Stimulated activated CD4-positive, alpha-beta T cell treated with anti-CD3 and anti-CD28 coated beads, TNF-alpha, amount 100 ng/mL, for 1 hour (primary cell): ENCODE measurements at places on chromosomes 3 and 15.
A peak's percentile ranks its signal among the peaks of the same experiment; 100 is the strongest.

DNA sequence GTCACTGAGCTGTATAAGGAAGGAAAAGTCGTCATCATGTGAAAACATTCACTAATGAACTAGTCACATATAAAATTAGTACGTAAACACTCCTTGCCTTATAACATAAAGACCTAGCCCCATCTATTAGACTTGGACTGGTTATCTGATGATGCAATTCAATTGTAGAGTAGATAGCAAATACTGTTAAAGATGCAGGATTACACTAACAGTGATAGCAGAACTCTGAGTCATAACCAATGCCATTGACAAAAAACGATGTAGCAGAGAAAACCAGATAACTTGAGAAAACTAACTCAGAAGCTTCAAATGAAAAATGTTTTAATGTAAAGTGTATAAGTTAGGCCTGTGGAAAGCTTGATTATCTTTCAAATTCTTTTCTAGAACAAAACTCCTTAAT lies 132.2 kb downstream of the WDR72 start:
- DNase-seq, result no peak

DNA sequence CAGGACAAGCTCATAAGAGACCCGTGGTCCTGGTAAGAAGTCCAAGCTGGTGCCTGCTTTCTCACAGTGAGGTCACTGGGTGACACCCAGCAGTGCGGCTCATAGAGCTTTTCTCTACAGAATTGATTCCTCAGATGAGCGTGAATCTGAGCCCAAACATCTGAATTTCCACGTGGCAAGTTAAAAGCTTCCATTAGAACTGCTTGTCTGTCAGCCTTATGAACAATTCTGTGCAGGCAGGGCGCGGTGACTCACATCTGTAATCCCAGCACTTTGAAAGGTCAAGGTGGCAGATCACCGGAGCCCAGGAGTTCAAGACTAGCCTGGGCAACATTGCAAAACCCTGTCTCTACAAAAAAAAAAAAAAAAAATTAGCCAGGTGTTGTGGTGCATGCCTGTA lies 113.1 kb upstream of the ABHD17C start:
- DNase-seq, result no peak

GRCh38 chr15:49036650-49037545 lies 9.3 kb downstream of the SECISBP2L start:
- DNase-seq, result no peak

GRCh38 chr3:23944861-23945662 lies at the start of gene NR1D2:
NR1D2 (plus strand) TSS chr3:23945286; CDS start chr3:23945579, 293 bp downstream.
- peak; percentile 64 for DNase-seq

- DNase-seq, result no peak
Observed at GRCh38 chr15:40908095-40908494, 13.8 kb downstream of the VPS18 start.

DNA sequence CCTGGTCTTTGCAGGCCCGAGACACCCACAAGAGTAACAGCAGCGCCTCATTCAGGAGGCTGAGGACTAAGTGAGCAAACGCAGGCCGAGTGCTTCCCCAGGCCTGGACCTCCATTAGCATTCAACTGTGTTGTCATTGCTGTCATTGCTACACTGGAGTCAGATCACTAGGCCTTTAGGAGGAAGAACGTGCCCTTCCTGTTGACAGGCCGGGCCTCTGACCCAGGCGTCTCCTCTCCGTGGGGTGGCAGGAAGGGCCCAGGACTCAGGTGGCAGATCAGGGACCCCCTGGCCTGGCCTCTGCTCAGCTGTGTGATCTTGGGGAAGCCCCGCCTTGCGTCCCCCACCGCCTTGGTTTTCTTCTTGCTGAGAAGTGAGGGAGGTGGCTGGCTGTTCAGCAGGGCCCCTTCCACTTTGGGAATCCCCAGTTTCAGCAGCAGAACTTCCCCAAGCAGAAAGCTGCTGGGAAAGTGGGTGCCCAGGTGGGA lies 19.1 kb downstream of the ZDHHC19 start:
- DNase-seq, result no peak

DNA sequence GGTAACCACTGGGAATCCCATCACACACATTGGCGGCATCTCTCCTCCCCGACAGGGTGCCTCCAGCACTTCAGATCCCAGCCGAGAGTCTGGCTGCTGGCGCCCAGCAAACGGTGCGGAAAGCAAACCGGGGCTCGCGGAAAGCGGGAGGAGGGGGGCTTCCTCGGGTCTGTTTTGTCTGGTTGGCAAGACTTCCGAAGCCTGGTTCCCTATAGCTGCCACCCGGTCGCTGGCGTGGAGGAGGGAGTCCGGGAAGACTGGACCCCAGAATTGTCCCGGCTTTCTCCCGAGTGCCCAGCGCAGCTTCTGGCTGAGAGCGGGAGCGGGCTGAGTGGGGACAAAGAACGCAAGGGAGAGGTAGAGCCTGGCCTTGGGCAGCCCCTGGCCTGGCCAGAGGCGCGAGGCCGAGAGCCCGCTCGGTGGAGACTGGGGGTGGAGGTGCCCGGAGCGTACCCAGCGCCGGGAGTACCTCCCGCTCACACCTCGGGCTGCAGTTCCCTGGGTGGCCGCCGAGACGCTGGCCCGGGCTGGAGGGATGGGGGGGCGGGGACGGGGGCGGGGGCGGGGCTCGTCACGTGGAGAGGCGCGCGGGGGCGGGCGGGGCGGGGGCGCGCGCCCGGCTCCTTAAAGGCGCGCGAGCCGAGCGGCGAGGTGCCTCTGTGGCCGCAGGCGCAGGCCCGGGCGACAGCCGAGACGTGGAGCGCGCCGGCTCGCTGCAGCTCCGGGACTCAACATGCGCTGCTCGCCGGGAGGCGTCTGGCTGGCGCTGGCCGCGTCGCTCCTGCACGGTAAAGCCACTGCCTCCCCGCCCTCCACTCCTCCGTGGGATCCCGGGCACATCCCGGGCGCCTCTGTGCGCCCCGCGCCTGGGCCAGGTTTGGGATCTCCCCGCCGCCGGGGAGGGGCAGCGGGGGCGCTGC lies at the start of gene CHRNA7:
TSS of gene CHRNA7 (plus strand) at position 654 of the 920 bp plus-strand sequence. CDS start at position 734, 80 bp downstream.
- DNase-seq, result no peak

DNA sequence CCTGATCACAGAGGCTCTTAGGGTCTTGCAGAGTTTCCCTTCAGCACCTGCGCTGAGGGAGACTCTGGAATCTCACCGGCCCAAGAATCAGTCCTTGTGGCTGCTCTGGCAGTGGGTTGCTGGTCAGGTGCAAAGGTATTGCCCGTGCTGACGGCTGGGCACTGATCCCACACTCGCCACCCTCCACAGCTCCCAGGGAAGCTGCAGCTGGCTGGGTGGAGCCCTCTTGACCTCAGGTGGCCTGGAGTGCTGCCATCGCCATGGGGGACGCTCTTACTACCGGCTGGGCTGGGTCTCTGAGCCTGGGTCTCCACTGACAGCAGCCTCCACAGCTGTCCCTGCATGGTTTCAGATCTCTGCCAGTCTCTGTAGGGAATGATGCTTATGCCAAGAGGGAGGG lies 52.6 kb upstream of the EPHB3 start:
- no peak for DNase-seq

DNA sequence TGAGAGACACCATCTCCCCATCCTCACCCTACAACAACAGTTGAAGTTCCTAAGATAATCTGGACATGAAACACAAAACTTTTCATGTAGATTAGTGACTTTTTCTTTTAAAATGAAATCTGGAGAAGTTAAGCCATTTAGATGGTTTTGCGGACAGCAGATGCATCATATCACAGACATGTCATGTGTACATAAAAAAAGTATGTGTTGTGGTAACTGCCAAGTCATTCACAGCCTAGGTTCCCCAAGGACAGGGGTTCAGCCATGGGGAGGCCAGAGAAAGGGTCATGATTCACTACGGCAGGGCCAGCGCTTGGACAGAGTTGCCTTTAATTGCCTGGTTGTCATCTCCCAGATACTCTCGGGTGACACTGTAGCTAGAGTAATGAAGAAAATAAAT lies 163.2 kb downstream of the PDZRN3 start:
- no peak for DNase-seq

DNA sequence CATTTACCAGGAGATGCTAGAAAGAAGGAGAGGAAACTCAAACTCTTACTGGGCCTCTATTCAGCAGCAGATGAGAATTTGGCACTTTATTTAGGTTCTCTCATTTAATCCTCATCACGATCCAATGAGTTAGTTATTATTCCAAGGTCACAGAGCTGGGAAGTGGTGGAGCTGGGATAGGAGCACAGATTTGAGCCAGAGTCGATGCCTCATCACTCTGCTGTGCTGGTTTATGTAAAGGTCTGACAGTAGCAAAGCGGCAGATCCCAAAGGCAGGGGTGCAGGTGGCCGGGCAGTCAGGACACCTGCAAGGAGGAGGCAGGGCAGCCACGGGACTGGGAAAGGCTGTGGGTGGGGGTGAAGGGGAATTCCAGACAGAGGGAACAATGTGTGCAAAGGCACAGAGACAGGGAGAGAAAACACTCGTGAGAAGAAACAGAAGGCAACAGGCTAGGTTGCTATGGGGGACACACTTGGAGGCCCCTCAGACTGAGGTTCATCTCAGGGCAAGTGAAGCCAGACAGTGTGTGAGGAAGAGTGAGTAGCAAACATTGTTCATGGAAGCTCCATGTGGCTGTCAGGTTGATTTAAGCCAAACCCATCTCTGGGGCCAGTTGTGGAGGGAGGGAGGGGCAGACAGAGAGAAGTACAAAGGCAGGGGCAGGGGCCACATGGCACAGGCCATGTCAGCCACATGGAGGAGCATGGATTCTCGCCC lies 26.8 kb downstream of the RAB6B start:
- DNase-seq, result no peak

DNA sequence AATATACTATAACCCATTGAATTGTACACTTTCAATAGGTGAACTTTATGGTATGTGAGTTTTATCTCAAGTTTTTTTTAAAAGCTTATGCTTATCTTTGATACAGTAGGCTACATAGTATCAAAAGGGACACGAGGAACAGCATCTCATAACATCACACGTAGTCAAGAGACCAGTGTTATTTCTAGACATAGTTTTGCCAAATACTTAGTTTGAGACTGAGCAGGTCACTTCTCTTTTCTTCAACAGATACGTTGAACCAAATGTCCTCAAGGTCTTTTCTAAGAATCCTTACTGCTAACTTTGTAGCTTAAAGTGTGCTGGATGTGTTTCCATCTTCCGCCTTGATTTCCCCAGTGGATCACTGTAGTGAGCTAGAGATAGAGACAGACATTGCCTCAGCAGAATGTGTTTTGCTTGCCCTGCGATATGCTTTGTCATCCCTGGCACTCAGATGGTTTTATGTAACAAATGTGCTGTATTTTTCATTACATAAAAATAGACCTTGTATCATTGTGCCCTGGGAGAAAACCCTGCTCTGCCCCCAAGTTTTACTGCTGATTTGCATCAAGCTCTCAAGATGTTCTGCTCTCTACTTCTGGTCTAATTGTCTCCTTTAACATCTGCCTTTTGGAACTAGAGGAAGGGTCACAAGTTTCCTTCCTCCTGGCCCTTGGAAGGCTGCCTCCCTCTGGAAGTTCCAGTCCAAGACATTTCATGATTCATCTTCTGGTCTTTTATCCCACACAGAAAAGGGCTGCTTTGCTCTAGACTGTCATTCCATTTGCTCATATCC lies 426.4 kb upstream of the RGMA start:
- no peak for DNase-seq

DNA sequence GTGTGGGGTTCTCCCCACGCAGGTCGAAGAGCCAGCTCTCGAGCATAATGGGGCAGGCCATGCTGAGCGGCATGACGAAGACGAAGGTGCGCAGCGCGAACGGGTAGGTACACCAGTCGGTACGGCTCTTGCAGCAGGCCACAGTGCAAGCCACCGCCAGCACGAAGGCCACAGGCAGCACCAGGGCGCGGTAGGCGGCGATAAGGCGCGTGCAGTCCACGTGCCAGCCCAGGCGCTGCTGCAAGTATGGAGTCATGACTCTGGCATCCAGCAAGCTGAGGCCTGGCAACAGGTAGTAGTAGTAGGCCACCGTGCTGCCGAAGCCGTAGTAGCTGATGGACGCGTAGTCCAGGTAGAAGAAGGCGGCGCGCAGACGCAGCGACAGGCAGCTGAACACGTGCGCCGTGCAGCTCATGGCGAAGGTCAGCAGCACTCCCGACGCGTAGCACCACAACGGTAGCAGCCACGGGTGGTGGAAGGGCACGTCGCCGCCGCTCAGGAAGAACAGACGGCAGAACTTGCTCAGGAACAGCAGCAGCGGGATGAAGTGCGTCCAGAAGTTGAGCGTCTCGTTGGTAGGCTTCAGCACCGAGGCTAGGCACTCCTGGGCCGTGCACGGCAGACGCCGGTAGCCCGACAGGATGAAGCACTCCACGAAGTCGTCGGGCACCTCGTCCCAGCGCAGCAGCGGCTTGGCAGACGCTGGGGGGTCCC lies 797 bp downstream of the PAQR9 start:
- no peak for DNase-seq

- no peak for DNase-seq
Observed at GRCh38 chr3:132758740-132759139, 36.5 kb upstream of the NPHP3 start.

DNA sequence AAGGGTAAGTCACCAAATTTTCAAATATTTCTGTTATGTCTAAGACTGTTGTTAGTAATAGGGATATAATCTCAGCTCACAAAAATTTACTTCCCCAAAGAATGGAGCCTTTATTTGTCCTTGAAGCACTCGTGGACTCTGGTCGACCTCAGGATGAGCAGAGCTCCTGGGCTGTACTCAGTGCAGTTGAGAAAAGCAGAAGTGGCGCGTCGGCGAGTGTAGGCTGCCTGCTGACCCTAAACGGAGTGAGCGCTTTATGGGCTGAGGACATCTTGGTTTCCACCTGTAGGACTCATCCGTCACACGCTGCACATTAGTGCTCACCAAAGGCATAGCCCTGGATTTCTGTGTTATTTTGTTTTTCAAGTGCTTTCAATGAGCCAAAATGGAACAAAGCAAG lies 11.0 kb downstream of the GABRA5 start:
- no peak for DNase-seq

- DNase-seq, result no peak
Observed at GRCh38 chr3:70571696-70572095, 259.3 kb upstream of the MDFIC2 start.

DNA sequence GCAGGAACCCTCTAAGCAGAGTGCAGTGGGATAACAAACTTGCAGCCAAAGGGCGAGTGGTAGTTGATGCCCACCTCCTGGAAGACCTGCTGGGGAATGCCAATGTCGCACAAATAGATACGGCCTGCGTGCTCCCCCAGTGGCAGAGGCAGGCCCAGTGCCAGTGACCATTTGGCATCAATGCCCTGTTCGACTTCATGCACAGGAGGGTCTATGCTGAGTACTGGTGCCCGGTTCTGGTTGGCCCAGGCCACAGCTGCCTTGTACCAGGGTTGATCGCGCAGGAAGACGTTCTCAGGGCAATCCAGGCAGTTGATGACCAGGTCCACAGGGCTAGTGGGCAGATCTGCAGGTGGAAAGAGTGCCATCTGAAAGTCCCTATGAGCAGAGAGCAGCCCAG lies 17.0 kb downstream of the CLK3 start:
- DNase-seq, result no peak
